ENCODE measurements at places on chromosomes 3 and 15.

DNA sequence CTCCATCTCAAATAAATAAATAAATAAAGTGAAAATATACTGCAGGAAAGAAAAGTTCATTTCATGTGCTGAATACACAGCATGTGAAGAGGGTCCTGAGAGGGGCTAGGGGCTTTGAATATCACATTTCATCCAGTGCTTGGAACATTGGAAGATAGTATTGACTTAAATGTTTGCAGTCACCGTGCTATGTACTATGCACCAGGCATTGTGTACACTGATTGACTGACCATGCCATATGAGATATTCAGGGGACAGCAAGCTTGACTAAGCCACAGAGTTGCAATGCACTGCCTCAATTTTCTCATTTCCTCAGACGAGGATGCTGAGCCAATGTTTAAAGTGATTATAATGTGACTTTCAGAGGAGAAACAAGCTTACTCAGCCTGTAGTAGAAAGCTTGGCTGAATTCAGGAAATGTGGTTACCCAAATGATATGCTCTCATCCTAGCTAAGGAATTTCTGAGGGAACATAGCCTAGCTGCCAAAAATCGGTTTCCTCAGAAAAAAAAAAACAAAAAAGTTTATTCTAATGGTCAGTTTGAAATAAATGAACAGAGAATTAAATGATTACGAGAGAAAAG lies 557.9 kb downstream of the FGF12 start:
- DNase-seq = no peak

- no peak for DNase-seq
Measured at GRCh38 chr3:37689645-37690356, 171.9 kb upstream of the CTDSPL start.

GRCh38 chr3:121654493-121655385 lies 6.0 kb downstream of the HCLS1 start:
- no peak for DNase-seq

GRCh38 chr3:110871869-110872268 lies 199.7 kb upstream of the NECTIN3 start:
- no peak for DNase-seq

DNA sequence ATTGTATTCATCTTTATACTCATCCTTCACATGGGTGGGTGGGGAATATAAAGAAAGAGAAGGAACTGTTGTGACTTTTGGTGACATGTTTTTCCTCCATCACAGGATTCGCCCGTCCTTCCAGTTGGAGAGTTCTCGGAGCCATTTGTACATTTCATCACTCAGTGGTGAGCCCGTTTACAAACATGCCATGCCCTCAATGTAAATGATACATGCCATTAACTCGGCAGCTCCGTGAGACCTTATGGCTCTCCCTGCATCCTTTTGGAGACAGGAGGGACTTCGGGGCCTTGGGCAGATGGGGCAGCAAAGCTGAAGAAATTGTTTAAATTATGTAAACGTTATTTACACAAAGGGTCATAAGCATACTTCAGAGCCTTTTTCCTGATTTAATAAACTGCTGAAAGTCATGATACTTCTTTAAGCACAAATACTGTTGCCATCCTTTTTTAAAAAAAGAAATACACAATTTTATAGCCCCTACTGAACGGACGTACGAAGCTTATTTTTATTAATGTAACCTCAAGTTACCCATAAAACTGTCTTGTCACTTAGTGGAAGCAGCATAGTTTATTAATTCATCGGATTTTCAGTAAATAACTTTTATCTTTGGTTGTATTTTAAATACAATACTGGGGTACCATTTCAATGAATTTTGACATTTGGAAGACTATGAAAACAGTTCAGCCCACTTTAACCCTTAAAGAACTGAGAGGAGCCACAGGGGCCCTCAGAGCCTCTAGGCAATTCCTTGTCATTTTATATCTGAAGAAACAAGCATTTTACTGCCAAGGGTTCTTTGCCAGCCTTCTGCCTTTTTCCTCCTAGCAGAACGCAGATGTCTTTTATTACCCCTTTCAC lies 55.6 kb upstream of the SKOR1 start:
- no peak for DNase-seq

DNA sequence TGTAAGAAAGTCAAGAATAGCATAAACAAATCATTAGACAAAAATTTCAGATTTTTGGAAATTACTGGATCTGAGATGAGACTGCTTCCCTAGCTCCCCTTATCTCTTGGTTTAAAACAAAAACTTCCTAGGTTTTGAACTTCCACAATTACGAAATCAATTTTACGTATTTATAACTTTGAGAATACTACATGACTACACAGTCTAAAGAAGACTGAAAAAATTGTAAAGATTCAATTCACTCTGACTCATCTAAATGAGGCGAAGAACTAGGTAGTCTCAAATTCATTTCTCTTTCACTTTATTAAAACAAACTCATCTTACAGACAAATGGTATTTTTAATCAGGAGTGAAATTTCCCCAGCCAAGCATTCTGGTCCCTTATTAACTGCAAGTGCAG lies 10.3 kb downstream of the CCDC54 start:
- DNase-seq = no peak

- no peak for DNase-seq
Measured at GRCh38 chr3:23493889-23494288, 290.8 kb downstream of the UBE2E2 start.

- peak; percentile 7 for DNase-seq
Measured at GRCh38 chr15:70258369-70259027, 160.8 kb upstream of the TLE3 start.

GRCh38 chr3:165513715-165514701 lies 317.8 kb upstream of the SLITRK3 start:
- DNase-seq = no peak

DNA sequence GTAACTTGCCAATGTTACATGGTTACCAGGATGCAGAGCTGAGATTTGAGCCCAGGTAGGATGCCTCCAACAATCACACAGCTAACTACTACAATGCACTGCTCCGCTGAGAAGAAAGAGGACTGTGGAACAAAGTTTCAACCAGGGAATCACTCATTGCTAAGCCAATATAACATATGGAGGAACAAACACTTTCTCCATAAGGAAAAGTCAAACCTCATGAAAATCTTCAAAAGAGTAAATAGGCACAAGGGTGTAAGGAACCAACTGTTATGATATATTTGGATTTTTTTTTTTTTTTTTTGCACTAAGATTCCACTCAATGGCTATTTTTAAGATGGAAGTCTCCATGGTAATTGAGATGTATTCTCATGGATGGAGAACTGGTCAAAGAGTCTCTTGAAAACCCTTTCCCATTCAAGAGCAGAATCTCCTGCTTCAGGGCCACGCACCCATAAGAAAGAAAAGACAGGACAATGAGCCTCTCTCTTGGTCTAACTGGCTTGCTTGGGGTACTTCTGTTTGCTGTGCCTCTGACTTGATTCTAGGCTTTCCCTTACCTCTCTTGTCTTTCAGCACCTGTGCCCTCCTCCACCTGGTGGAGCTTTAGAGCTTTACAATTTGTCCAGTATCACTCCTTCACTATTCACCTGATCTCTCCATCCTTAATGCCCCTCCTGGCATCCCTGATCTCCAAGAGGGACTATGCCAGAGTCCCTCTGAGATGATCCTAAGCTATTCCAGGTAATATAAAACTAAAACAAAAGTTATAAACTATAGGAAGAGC lies 252.8 kb downstream of the NTRK3 start:
- DNase-seq = no peak

DNA sequence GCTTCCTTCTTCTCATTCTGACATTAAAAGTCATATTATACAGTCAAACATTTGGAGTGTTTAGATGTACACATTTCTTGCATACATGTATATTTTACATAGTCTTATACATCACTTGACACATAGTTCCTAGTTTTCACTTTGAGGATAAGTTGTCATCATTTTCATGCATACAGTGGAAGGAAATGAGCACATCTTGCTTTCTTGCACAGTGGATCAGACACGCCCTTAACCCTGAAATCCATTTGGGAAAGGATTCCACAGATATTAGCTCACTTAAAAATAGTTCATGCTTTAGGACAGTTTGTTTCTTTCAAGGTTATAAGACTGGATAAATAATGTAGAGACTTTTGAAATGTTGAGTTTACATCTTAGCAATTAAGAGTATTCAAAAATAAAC lies 148.6 kb upstream of the MME start:
- no peak for DNase-seq

GRCh38 chr3:10162185-10162584 lies 2.5 kb upstream of the IRAK2 start:
- DNase-seq = no peak

- DNase-seq = no peak
Measured at GRCh38 chr15:88975891-88976290, 62.7 kb upstream of the MFGE8 start.

DNA sequence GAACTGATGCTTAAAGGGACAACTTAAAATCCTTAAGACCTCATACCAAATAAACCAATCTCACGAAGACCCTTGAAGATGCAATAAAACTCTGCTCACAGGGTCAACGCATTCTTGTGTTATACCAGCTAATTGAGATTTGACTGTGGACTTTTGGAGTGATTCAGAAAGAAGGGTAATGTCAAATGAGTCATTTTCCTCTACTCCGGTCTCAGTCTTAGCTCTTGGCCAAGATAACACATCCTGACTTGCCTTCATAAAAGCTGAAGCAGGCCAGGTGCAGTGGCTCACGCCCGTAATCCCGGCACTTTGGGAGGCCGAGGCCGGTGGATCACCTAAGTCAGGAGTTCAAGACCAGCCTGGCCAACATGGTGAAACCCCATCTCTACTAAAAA lies 3.8 kb downstream of the PKM start:
- DNase-seq = peak; percentile 41

- no peak for DNase-seq
Measured at GRCh38 chr15:98873441-98874218, 134.0 kb downstream of the PGPEP1L start.

DNA sequence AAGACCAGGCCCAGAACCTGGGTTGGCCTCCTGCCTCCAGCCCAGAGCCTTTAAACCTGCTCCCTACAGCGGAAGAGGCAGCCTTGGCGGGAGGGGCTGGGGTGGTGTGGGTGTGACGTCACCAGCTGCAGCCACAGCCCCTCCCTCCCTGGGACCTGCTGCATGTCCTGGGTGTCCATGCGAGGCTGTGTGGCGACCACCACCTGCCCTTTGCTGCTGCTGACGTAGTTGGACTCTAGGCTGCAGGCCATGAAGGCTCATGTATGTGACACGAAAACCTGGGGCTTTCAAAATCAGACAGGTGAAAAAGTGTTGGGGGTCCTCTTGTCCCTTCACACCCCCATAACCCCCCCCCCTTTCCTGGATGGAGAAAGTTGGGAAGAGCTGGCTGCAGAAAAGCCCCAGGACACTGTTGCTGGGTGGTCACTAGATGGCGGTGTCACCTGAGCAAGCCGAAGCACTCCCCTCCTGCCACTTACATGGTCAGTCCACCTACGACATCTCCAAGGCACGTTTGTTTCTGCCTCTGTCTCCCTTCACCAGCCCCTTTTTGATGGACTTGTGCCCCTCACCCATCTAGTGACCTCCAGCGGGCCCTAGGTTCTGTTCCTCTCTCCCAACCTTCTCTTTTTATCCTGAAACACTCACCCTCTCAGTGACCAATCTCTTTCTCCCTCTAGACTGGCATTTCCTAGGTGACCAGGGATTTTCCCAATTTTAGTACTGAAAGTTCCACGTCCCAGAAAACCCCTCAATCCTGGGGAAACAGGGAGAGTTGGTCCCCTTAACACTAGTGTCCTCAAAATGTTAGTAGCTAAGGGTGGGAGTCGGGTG lies 35.2 kb downstream of the SLC6A20 start:
- DNase-seq = no peak

GRCh38 chr3:154758109-154758868 lies 321.8 kb upstream of the MME start:
- no peak for DNase-seq
